ENCODE measurements at places on chromosomes 12 and 14.

DNA sequence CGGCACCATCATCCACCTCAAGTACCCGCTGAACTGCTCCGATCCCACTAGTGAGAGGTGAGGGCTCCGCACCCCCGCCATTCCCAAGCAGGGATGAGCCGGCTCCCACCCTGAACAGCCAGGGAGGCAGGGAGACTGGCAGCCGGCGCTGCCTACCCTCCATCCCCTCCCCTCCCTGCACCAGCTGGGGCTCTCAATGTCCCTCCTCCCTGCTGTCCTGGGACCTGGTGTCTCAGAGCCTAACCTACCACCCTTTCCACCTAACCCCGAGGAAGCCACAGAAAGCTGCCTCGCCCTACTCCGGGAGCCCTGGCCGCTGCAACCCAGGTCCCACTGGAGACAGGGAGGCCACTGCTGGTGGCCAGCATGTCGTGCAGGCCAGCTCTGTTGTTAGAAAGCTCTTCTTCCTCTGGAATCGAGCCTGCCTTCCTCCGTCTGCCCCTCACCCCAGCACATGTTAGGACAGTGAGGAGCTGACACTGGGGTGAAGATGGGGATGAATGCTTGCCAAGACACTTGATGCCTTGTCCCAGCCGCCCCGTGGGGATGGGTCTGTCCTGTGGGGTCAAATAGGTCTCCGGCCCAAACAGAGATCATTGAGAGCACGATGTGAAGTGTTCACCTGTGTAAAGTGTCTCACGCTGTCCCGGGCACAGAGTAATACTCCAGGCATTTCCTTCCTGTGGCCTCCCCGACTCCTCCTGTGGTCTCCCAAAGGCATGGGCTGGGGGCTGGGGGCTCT, 1.1 kb downstream of the PTPN6 start:
- DNase-seq, result no peak

- DNase-seq, result no peak
Observed at GRCh38 chr14:76328457-76329137, 47.3 kb upstream of the ESRRB start.

GRCh38 chr12:89875809-89876208, 167.2 kb upstream of the ATP2B1 start:
- no peak for DNase-seq

DNA sequence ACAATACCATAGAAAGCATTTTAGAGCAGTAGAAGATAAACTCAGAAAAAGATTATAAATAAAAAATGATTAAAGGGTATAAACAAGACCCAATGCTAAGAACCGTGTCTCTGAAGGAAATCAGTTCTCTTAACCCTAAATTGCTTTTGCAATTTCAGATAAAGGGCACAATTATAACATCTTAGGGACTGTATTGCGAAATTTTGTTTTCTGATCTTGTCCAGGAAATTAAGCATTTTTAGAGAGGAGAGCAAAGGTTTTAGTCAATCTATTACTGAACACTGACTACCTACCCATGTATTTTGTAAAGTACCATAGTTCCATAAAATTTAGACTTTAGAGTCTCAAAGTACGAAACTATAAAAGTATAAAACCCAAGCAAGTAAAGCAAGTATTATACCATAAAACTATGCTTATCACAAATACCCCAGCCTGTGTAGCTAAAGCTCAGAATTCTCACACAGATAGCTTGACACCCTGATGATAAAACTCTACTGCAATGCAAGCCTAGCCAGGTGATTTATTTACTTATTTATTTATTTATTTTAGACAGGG, 6.8 kb upstream of the CHPT1 start:
- no peak for DNase-seq

DNA sequence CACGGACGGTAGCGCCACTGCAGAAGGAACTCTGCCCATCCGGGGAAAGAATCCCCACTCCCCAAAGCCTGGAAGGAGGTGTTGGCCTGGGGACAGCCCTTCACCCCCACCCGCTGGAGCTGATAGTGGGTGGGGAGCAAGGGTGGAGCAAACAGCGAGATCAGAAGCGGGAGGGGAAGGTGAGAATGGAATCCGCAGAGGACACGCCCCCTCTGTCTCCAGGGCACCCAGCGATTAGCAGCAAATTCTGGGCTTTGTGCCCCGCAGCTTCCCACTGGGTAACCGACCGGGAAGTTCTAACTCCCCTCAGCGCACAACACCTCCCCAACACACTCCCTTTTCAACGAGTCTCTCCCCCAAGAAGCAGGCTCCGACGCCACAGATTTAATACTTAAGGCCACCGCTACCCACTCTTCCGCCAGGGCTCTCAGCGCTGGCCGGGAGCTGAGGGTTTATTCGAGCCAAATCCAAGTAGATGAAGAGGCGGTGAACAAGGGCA, 1.4 kb downstream of the SLC25A29 start:
- DNase-seq, result no peak

GRCh38 chr14:58562141-58562540, 75.6 kb upstream of the DACT1 start:
- DNase-seq, result no peak

- DNase-seq, result no peak
Observed at GRCh38 chr14:87679866-87680265, 313.1 kb downstream of the GALC start.

DNA sequence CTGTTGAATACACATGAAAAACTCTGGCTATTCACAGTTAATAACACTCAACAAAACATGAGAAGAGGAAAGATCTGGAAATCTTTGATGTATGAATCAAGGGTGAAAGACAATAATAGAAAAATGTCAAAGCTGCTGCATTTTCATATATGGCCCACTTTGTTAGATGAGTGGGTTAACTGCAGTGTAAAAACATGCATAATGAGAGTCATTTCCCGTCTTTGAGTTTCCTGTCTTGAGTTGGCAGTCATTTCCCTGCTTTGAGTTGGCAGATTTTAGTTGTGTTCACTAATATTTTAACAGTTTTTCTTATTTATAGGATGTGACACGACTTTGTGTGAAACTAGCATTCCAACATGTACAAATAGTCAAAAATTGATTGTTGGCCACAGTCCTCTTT, 87.9 kb upstream of the PTPRQ start:
- DNase-seq, result no peak

GRCh38 chr12:44708218-44708617, 167.9 kb downstream of the NELL2 start:
- DNase-seq, result no peak

GRCh38 chr12:132623072-132623869, 4.7 kb downstream of the P2RX2 start:
- no peak for DNase-seq

- no peak for DNase-seq
Observed at GRCh38 chr12:71090971-71091370, 66.8 kb downstream of the TSPAN8 start.

DNA sequence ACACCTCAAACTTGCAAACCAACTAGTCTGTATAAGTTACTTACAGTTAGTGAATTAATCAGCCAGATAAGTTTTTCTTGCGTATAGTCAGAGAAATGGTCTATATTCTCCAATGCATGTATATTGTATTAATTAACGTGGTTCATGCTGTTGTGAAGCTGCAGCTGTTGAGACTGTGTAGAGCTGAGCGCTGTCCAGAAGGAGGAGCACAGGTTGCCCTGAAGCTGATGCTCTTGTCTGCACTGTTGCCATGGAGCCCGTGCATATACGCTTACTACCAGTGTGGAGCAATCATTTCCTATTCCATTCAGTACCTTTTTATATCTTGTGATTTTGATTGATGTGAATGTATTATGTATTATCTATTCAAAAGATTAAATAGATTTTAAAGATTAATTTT, 74.3 kb upstream of the ARID2 start:
- DNase-seq, result peak; percentile 27

- DNase-seq, result no peak
Observed at GRCh38 chr14:38884109-38884508, 218.9 kb downstream of the SEC23A start.

DNA sequence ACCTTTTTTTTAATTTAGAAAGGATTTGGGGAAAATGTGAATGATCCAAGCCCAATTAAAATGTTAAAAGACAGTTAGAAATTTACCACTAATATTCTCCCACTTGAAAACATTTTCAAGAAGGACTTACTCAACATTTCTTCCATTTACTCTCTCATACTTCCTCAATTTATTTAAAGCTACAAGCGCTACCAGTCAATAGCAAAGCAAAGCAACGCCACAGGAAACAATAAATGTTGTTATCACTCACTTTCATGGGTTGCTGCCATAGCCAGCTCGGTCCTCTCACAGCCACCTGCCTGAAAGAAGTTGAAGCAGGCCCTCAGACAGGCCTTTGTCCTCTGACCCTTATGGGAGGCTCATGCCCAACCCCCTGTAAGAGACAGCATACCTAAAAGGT, 6.0 kb upstream of the SOS2 start:
- no peak for DNase-seq

Data from activated T-cell treated with anti-CD3 and anti-CD28 coated beads for 4 hours (primary cell).